Epithelial cell of alveolus of lung (primary cell): ENCODE measurements at places on chromosomes 7 and 10. TPM values are rescaled to one million over a fixed set of nuclear protein-coding genes. Genes with fewer than 3 reads are reported as not detected.

The ADAMTS14 gene
- 0.08 and 0.39 TPM in 2 replicates for total RNA-seq

The POT1 gene
- 25.3 and 33.1 TPM in 2 replicates for total RNA-seq

The LRRTM3 gene
- 0.13 TPM in 1 of 2 replicates, not detected in the other for total RNA-seq

The ACBD7 gene
- total RNA-seq: 0.40 and 1.9 TPM in 2 replicates

The ACSM6 gene
- not detected in 2 replicates for total RNA-seq

The PNLIP gene
- total RNA-seq: not detected in 2 replicates

The UFSP1 gene
- 3.5 and 9.4 TPM in 2 replicates for total RNA-seq

The ASB15 gene
- not detected in 2 replicates for total RNA-seq

The MMD2 gene
- not detected in 2 replicates for total RNA-seq

The FAM25G gene
- total RNA-seq: not detected in 2 replicates

The ZNF487 gene
- 1.7 and 12.7 TPM in 2 replicates for total RNA-seq

The IQCE gene
- total RNA-seq: 6.7 and 11.5 TPM in 2 replicates
